Breast epithelium (tissue), 4 donors: ENCODE measurements at places on chromosomes 6 and 20.
A peak's percentile ranks its signal among the peaks of the same experiment; 100 is the strongest.

DNA sequence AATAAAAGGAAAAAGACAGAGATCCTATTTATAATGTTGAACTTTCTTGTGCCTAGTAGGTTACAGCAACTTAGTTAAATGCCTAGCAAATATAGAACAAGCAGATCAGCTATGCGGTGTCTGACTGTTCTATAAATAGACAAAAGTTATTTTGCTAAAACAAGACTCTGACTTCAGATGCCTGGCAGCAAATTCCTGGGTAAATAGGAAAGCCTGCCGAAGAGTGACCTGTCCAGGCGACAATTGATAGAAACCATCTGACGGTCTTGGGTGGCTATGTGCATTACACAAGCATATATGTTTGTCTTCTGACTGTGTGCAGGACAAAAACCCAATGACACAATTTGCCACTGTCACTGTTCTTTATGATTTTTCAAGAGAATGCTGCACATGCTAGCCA, 38.0 kb upstream of the PDE10A start:
- no peak for DNase-seq

GRCh38 chr6:45477790-45478189, 100.1 kb upstream of the SUPT3H start:
- DNase-seq, result no peak

DNA sequence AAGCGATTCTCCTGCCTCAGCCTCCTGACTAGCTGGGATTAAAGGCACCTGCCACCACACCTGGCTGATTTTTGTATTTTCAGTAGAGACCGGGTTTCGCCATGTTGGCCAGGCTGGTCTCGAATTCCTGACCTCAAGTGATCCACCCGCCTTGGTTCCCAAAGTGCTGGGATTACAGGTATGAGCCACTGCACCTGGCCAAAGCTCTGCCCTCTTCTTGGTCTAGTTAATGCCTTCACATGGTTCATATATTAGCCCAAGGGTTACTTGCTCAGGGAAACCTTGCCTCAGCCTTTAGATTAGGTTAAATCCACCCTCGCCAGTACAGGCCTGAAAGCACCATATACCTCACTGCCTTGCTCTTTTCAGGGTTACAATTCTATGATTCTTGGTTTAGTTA, 26.1 kb downstream of the TSHZ2 start:
- DNase-seq, result no peak

DNA sequence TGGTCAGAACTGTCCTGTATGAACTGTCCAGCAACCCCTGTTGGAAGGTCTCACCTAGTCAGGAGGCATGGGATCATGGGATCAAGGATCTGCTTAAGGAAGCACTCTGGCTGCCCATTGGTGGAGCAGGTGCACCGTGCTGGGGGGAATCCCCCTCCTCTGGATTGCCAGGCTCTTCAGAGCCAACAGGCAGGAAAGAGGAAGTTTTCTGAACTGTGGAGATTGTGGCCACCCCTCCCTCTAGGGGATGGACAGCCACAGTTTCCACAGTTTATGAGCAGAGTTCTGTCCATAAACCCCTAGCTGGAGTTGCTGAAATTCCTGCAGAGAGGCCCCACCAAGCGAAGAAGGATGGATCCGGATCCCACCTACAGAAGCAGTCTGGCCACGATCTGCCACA, 13.0 kb upstream of the HLA-DQB1 start:
- no peak for DNase-seq

- DNase-seq, result no peak
Observed at GRCh38 chr6:128412680-128413079, 107.7 kb downstream of the PTPRK start.

DNA sequence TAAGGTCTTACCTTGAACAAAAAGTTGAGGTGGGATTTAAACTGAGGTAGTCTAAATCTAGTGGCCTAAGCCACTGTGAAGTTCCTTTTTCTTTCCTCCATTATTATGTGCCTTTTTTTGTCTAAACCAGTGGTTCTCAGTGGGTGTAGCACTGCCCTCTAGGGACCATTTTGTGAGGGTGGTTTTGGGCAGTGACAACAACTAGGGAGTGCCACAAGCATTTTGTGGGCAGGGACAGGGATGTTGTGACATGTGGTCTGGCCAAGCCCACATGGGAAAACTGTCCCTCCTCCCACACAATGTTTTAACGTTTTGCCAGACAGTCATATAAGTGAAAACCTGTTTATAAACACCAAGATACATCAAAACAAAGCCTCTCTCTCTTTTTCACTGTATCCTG, 899.4 kb upstream of the FLRT3 start:
- no peak for DNase-seq

GRCh38 chr20:16760431-16761304, 12.5 kb downstream of the OTOR start:
- peak; percentile 75 for DNase-seq

GRCh38 chr6:164344801-164345291, 930.3 kb downstream of the QKI start:
- no peak for DNase-seq
